ENCODE measurements at places on chromosomes 1 and 21.

DNA sequence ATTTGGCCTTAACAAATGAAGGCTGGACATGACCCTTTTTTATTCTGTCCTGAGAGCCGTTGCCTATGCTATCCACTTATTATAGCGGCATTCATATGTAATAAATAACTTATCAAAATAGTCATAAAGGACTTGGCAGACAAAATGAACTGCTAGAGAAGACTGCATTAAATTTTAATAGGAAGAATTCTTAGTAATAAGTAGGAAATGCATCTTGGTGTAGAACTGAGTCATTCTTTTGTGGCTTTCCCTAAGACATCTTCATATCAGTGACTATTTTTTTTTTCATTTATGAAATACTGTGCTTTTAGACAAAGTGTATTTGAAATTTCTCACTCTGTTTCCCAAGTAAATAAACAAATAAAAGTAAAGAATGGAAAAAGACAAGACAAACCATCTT, 45.6 kb downstream of the PBX1 start:
- no peak for DNase-seq

- no peak for DNase-seq
These were observed at the start of gene SLAMF1 for GRCh38 chr1:160646711-160647328. Gene SLAMF1 (minus strand): TSS chr1:160647044. CDS start chr1:160646945, 99 bp downstream.

- no peak for DNase-seq
These were observed 2.5 kb upstream of the DUSP23 start for GRCh38 chr1:159778266-159778665.

DNA sequence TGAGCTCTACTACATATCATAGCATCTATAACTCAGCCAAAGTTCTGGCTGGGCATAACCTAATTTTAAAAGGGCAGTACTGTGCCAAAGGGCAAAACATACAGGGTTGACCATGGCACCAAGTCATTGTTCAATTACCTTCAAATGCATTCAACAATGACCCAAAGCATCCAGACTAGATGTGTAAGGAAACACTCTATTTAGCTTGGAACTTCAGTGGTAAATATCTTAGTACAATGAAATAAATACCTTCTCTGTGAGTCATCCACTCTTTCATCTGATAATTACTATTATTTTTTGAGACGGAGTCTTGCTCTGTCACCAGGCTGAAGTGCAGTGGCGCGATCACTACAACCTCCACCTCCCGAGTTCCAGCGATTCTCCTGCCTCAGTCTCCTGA, 70.0 kb downstream of the NVL start:
- no peak for DNase-seq

- no peak for DNase-seq
These were observed 7.1 kb downstream of the PHLDA3 start for GRCh38 chr1:201461645-201462441.

GRCh38 chr1:70044832-70045231, 160.5 kb downstream of the LRRC40 start:
- DNase-seq: no peak

DNA sequence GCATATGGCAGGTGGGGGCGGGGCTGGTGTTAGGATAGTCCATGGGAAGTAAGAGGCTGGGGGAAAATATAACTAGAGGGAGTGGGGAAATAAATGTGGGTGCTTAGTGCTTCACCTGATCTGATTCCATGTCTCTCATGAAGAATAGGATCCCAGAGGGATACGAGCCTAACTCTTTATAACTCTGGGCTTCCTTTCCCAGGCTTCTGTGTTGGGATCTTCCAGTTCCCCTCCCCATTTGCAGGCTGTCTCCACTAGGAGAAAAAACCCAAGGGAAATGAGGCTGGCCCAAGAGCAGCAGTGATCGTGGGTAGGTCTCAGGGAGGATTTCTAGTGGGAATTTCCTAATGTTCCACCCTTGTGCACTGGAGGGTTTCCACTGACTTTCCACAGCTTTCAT, 1.6 kb downstream of the KCNJ9 start:
- DNase-seq: no peak

- no peak for DNase-seq
These were observed 1.3 kb upstream of the MPC2 start for GRCh38 chr1:167938080-167938636.

DNA sequence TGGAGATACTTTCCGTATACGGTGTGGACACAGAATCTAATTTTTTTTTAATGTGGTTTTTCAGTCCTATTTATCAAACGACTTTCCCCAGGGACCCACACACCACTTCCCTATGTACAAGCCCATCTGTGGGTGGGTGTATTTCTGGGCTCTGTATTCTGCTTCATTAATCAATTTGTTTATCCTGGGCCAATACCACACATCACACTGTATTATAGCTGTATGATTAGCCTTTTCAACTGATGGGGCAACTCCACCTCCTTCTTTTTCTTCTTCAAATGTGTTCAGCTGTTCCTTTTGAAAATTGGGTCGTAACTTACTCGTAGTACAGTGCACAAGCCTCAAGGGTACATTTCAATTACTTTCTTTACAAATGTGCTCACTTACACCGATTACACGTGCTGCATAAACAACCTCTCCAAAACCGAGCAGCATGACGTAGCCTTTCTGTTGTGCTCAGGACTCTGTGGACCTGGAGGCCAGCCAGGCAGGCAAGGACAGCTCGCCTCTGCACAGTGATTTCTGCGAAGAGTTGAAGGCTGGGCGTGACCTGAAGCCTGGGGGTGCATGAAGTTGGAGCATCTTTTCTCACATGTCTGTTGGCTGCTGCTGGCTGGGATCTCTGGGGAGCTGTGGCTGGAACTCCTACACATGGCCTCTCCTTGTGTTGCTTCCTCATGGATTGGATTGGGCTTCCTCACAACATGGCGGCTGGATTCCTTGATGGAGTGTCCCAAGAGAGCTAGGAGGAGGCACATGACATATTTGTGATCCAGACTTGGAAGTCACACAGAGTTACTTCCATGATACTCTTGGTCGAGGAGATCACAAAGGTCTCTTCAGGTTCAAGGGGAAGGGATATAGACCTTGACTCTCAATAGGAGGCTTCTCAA, 126.5 kb downstream of the CRYAA start:
- DNase-seq: no peak

- DNase-seq: no peak
These were observed 100.7 kb downstream of the KCTD3 start for GRCh38 chr1:215667761-215668160.

Measured in neural crest cell (in vitro differentiated cells).